B cell (primary cell): ENCODE measurements at places on chromosomes 13 and 19. TPM values are rescaled to one million over a fixed set of nuclear protein-coding genes. Genes with fewer than 3 reads are reported as not detected.

Gene EHD2
- total RNA-seq: not detected in 2 replicates

Gene OR7C1
- not detected in 2 replicates for total RNA-seq

Gene ERICH4
- not detected in 2 replicates for total RNA-seq

Gene ZNF729
- not detected in 2 replicates for total RNA-seq

- H3K36me3 ChIP-seq: no peaks in the 10 kb centered on the region
- H3K4me1 ChIP-seq: peaks cover 42% of the 10 kb centered on the region
- no peaks in the 10 kb centered on the region for H3K27me3 ChIP-seq
- no peak overlapping the region for H3K27ac ChIP-seq
Measured at GRCh38 chr19:53883231-53883661, 1.2 kb downstream of the PRKCG start.

DNA sequence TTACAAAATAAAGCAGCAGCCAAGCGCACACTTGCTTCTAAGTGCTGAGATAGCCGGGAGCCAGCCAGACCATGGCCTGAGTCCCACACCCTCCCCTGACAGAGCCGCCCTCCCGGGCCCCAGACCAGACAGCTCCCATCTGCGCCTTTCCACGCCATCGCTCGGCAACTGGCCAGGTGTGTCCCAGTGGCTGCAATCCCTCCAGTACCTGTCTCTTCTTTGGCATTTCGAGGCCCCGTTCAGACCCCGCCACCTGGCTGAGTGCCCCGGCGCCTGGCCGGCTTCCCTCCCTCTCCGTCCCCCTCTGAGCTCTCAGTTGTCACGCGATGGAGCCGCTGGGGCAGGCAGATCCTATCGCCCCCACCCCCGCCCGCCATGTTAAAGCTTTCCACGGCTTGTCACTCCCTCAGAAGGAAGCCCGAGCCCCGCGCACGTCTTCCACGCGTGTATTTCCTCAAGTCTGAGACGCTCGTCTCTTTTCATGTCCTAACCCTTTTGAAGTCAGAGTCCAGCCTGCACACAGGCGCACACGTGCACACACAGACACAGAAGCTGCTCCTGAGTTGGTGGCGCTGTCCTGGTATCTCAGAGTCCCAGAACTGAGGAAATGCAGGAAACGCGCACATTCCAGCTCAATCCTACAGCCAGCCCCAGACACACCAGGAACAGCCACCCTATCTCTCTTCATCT is 7.9 kb downstream of the MLLT1 start:
- H3K27me3 ChIP-seq: no peaks in the 10 kb centered on the region
- no peak for DNase-seq
- no peak overlapping the region for H3K4me3 ChIP-seq
- no peaks in the 10 kb centered on the region for H3K4me1 ChIP-seq
- H3K27ac ChIP-seq: no peak overlapping the region

DNA sequence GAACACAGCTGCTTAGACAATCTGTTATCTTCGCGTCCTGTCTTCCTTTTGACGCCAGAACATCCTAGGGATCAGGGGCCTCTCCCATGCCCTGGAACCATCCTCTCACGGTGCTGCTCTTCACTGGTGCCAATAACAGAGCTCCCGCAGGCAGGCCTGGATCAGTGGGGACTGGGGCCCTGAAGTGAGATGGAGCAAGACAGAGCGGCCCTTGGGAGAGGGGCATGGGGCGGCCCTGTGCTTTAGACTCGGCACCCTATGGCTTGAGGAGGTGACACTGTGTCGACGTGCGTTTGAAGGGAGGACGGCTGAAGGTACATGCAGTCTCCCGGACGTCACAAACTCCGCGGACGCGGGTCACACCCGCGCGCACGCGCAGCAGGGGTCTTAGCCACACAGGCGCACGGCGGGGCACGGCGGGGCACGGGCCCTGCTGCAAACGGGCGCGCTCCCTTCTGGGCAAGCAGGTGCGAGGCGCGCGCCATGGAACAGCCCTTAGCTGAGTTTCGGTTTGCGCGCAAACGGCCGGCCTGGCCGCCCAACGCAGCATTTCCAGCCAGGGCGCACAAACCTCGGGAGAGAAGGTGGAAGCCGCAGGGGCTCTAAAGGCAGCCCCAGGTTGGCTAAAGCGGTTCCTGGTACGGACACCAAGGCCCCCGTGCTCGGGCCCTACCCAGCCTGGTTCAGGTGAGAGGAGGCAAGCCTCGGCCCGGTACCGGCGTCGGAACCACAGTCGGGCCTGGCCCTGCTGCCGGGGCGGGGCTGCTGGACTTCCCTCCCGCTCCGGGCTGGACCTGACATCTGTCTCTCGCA is 16.5 kb upstream of the RNF17 start:
- H3K27me3 ChIP-seq: peaks cover 21% of the 10 kb centered on the region
- H3K4me3 ChIP-seq: no peak overlapping the region
- peaks cover 12% of the 10 kb centered on the region for H3K4me1 ChIP-seq
- DNase-seq: peak; percentile 19
- no peaks in the 10 kb centered on the region for H3K36me3 ChIP-seq

GRCh38 chr19:16862826-16863415 is 25.9 kb upstream of the F2RL3 start:
- no peak for DNase-seq
- H3K27me3 ChIP-seq: no peaks in the 10 kb centered on the region
- no peak overlapping the region for H3K4me3 ChIP-seq
- peaks cover 7% of the 10 kb centered on the region for H3K4me1 ChIP-seq

DNA sequence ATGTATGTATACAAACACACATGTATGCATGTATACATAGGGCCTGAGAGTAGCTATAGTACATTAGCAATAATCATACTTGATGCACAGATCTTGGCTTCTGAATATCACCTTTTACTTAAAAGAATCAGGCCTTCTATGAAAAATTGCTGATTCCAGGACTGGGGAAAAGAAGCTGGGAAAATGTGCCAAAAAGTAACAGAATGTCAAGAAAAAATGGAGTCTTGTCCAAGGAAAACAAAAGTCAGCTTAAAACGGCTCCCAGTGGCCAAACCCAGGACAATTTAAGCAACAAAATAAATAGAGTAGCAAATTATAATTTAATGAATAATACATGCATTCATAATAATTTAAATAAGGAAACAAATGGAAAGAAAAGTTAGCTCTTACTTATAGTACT is 2104.9 kb downstream of the PCDH9 start:
- no peak overlapping the region for H3K27ac ChIP-seq
- no peaks in the 10 kb centered on the region for H3K36me3 ChIP-seq
- no peaks in the 10 kb centered on the region for H3K27me3 ChIP-seq
- no peak for DNase-seq
- H3K4me3 ChIP-seq: no peak overlapping the region

DNA sequence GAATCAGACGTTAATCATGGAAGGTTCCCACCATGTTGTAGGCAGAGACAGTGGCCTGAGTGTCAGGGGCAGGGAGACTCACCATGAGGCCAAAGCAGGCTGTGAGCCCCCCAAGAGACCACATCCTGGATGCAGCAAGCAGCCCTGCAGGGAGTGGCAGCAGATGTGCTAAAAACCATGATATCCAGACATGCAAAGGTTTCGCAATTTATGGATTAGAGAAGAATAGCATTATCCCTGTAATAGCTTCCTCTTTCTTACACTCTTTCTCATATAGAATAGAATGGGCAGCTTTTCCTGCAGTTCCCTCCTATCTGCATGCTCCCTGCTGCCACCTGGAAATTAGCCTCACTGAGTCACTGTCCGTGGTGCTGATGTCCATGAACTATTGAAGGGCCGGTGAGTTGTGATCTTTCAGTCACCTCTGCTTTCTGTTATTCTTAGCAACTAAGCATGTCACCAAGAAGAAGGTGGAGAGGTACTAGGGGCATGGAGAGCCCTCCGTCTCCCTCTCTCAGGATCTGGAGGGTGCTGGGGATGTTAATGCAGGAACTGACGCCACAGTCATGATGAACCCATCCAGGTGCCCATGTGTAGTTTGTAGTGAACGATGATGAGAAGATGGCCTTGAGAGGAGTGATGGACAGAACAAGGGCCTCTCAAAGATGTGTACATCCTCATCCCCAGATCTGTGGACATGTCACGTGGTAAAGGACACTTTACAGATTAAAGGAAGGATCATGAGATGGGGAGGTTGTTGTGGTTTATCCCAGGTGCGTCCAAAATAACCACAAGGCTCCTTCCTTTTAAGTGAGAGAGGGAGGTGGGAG is 9.9 kb downstream of the CEACAM4 start:
- H3K27ac ChIP-seq: no peak overlapping the region
- DNase-seq: no peak
- H3K36me3 ChIP-seq: no peaks in the 10 kb centered on the region
- H3K4me3 ChIP-seq: no peak overlapping the region
- H3K27me3 ChIP-seq: peaks cover 2% of the 10 kb centered on the region

GRCh38 chr13:46541210-46541609 is 11.8 kb upstream of the LRCH1 start:
- no peaks in the 10 kb centered on the region for H3K27me3 ChIP-seq
- no peak for DNase-seq
- no peaks in the 10 kb centered on the region for H3K4me1 ChIP-seq
- H3K27ac ChIP-seq: no peak overlapping the region
- H3K4me3 ChIP-seq: no peak overlapping the region
- H3K36me3 ChIP-seq: no peaks in the 10 kb centered on the region

GRCh38 chr13:23868521-23868920 is 20.7 kb downstream of the MIPEP start:
- peaks cover 17% of the 10 kb centered on the region for H3K4me1 ChIP-seq
- H3K36me3 ChIP-seq: peaks cover 2% of the 10 kb centered on the region
- DNase-seq: no peak
- no peak overlapping the region for H3K4me3 ChIP-seq
- H3K27ac ChIP-seq: no peak overlapping the region
- H3K27me3 ChIP-seq: no peaks in the 10 kb centered on the region

DNA sequence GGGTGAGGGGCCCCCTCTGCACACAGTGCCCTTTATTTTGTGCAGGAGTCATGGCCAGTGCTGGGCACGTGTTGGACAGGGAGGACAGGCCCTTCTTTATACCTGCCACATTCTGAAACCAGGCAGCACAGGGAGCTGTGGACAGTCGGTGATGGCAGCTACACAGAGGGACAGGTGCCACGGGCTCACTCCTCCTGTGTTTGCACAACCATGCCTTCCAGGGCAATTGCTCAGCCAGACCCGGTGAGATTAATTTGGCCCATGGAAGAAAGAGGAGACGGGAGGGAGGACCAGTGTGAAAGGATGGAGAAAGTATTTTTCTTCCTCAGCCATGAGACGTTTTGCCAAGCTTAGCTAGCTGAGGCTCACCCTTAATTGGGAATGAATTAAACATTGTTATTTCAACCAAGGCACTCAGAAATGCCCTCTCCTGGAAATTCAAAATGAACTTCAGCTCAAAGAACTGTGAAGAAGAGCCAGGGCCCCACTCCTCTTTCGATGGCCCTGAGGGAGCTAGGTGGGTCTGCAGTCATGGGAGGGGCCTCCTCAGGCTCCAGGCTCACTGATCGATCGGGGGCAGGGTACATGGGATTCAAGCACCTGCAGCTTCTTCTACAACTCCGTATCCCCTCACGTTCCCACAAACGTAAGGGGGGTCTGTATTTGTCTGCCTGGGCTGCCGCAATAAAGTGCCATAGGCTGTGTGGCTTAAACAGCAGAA is 41.2 kb downstream of the SHISA2 start:
- no peak for DNase-seq
- H3K36me3 ChIP-seq: no peaks in the 10 kb centered on the region
- H3K27ac ChIP-seq: no peak overlapping the region
- no peaks in the 10 kb centered on the region for H3K27me3 ChIP-seq
- no peak overlapping the region for H3K4me3 ChIP-seq
